ENCODE measurements at places on chromosomes 5 and 9.

GRCh38 chr9:70413464-70413798 is 1.0 kb downstream of the KLF9 start:
- DNase-seq: no peak

DNA sequence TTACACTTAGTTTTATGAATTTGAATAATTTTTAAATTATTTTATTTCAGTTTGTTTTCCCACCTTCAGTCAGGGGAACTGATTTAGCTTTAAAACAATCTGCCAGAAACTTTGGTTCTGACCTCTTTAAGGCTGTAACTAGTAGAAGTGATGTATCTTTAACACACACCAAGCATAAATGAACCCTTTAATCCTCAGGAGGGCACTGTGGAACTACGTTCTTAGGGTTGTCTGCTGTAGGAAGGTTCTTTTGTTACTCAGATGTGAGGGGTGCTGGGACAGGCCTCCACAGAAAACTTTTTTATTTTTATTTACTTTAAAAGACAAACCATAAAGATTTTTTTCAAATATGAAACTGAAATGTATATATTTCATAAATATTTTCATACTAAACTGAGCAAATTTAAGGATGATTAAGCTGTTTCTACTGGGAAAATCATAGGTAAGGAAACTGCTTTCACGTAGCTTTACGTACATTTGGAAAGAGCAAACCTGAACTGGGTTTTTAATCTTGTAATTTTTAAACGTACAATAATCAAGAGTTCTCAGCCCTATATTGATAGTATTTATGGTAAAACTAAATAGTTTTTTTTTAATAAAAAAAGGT is 5.3 kb downstream of the KLF4 start:
- peak; percentile 94 for DNase-seq

- peak; percentile 32 for DNase-seq
These were observed 137.0 kb downstream of the PBX3 start for GRCh38 chr9:125884218-125884595.

- peak; percentile 15 for DNase-seq
These were observed 228.2 kb downstream of the MAN2A1 start for GRCh38 chr5:109917966-109918365.

- peak; percentile 21 for DNase-seq
These were observed 36.2 kb downstream of the OTULIN start for GRCh38 chr5:14700478-14701436.

DNA sequence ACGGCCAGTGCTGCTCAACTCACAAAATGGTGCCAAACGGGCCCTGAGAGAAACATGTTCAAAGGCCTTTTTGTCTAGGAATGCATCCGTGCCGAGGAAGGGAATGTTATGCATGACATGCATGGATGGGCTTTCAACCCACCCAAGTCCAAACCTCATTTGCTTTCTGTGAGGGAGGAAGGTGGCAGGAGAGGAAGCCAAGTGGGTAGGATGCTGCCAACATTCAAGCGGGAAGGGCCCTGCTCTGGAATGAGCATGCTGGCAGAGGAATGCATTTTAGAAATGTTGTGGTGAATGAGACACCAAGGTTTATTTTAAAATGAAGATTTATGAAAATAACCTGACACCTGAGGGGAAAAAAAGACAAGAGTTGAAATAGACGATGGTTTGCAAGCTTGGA is 479.1 kb downstream of the CCDC171 start:
- DNase-seq: peak; percentile 39

- no peak for DNase-seq
These were observed 253.7 kb downstream of the NR3C1 start for GRCh38 chr5:143149759-143150158.

- DNase-seq: no peak
These were observed 14.5 kb downstream of the ORM2 start for GRCh38 chr9:114344188-114344566.

GRCh38 chr5:93352186-93352585 is 228.8 kb downstream of the NR2F1-AS1 start:
- no peak for DNase-seq

DNA sequence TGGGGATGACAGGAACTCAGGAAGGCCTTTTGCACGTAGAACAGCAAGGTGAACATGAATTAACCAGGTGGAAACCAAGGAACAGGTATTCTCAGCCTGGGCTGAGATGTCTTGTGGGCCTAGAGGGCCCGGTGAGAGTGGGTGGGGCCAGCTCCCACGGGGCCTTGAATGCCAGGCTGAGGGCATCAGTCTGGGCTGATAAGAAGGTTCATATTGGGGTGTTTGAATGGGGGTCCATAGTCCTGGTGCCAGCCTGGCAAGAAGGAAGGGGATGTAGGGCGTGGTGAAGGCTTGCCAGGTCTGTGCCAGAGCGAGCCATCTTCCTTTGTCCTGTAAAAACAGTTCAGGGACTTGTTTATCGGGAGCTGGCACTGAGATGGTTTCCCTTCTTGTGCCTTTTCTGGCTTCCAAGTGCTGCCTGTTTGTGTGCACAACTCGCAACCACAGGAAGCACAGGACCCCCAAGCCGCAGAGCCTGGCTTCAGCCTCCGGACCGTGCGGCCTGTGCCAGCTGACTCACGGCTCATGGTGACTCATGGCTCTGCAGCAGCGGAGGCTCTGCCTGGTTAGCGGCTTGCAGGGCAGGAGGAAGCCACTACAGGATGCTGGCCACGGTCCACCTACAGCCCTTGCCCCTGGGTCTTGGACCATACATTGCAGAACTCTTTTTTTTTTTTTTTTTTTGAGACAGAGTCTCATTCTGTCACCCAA is 2.4 kb downstream of the CARD19 start:
- DNase-seq: peak; percentile 98

DNA sequence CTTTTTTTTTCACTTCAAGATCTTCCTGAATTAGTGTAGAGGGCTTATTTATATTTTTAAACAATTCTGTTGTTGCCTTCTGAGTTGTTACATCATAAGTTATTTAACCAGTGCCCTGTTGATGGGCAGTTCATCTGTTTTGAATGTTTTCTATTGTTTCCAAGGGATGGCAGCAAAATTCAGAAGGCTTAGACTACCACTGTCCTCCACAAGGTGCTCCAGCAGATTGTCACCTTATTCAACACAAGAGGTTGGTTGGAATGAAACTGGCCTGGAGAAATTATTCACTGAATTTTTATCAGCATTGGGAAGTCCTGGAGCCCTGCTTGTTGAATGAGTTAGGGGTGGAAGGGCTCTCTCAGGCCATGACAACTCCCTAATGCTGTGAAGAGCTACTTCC is 1.3 kb upstream of the KLHL9 start:
- DNase-seq: no peak
